T follicular helper cell (primary cell): ENCODE measurements at places on chromosomes 7 and 10.

- DNase-seq, result no peak
Measured at GRCh38 chr10:72328829-72329204, 25.9 kb downstream of the DNAJB12 start.

- no peak for DNase-seq
Measured at GRCh38 chr7:20301311-20301939, 29.3 kb upstream of the ITGB8 start.

GRCh38 chr7:158907390-158907789 is 51.0 kb downstream of the DYNC2I1 start:
- DNase-seq, result no peak

DNA sequence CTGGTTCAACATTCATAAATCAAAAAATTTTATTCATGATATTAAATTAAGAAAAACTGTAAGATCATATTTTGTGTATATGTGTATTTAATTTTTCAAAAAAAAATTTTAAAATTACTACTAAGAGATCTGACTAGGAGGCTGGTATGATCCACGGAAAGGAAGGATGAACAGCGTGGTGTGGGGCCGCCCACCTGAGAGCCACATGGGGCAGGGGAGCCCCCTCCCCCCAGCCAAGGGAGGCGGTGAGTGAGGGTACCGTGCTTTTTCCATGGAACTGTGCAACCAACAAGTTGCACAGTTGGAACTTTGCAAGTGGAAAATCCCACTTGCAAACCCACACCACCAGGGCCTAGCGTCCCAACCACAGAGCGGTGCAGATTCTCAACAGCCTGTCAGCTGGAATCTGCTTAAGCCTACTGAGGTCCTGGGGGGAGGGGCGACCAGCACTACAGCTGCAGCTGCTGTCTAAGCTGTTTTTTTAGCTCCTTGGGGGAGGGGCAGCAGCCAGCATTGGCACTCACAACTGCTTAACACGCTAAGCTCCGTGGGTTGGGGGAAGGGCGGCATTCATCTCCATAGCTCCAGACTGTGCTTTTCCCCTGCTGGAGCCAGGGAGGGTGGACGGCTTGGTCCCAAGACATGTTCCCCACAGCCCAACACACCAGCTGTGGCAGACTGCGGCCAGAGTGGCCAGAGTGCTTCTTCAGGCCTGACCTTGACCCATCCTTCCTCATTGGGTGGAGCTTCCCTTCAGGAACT is 94.2 kb upstream of the IGFBP3 start:
- no peak for DNase-seq
